GM12891 (cell line): ENCODE measurements at places on chromosomes 11 and 22.
A peak's percentile ranks its signal among the peaks of the same experiment; 100 is the strongest.

- no peak for DNase-seq
Observed at GRCh38 chr11:297586-298405, 1.5 kb downstream of the IFITM5 start.

- DNase-seq, result no peak
Observed at GRCh38 chr11:36376009-36376887, 80.2 kb downstream of the PRR5L start.

DNA sequence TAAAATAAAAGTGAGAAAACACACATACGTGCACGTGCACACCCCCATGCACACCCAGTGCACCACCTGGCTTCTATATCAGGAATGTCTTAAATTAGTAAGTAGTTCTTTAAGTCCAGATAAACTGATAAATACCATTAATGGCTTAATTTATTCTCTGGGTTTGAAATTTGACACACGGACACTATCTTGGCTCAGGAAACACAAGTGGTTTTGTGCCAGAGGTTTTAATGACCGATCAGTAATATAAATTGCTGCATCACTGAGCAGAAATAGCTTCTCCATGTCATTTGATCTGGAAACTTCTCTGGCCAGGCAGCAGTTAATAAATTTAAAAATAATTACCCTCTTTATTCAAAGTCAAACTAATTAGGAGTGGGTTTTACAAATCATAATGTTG is 101.5 kb upstream of the NNMT start:
- DNase-seq, result no peak

DNA sequence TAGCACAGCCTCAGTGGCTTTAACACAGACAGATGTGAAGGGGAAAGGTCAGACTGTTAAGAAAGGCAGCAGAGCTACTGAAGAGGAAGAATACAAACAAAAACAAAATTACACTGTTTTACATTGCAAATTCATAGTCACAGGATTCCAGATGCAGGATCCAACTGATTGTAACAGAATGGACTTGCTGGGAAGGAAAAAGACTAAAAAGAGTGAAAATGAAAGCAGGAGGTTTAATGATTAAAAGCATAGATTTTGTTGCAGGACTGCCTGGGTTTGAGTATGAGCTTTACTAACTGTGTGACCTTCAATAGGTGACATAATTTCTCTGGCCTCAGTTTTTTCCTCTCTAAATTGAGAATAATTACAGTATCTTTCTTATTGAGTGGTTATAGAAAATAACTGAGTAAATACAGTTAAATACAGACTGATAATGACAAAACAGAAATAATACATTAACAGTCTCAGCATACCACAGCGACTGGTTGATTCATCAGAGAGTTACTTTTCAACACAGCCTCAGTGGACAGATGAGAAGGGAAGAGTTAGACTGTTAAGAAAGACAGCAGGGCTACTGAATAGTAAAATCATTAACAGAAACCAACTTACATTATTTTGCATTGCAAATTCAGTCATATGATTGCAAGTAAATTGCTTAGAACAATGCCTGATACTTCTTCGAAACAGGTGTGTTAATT is 704.2 kb upstream of the TENM4 start:
- DNase-seq, result no peak

- no peak for DNase-seq
Observed at GRCh38 chr11:95297680-95298452, 66.9 kb upstream of the SESN3 start.

GRCh38 chr11:119765628-119766027 is 36.6 kb upstream of the NECTIN1 start:
- DNase-seq, result no peak

DNA sequence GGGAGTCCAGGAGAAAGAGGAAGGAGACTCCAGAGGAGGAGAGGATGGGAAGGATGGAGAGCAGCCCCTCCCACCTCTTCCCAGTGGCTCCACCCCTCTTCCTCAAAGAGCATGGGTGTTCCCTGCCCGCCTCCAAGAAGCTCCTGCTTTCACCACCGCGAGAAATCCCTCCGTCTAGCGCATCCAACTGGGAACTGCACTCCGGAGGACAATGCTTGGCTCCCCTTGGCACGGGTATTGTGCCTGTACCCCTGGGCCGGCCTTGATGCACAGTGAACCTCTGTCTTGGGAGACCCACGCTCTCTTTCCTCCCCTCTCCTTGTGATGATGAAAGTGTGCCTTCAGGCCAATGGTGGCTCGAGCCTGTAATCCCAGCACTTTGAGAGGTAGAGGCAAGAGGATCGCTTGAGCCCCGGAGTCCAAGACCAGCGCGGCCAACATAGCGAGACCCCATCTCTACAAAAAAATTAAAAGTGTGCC is 14.9 kb upstream of the ADA2 start:
- DNase-seq, result no peak

DNA sequence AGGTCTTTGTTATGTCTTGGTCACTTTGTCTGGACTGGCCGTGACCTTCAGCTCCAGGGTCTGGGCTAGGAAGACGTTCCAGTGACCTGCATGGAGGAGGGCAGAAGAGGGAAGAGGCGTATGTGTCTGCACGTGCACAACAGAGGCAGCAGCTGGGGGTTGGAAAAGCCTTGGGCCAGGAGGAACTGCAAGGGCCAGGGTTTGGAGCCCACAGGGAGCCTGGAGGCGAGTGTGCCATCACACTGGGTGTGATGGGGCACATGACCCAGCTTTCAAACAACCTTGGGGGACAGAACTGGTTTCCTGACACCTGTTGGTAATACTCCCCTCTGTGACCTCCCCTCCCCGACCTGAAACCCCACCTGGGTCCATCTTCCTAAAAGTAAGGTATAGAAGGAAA is 34.7 kb downstream of the CHRDL2 start:
- DNase-seq, result no peak

GRCh38 chr22:28297504-28297903 is 378.4 kb upstream of the PITPNB start:
- peak; percentile 13 for DNase-seq

DNA sequence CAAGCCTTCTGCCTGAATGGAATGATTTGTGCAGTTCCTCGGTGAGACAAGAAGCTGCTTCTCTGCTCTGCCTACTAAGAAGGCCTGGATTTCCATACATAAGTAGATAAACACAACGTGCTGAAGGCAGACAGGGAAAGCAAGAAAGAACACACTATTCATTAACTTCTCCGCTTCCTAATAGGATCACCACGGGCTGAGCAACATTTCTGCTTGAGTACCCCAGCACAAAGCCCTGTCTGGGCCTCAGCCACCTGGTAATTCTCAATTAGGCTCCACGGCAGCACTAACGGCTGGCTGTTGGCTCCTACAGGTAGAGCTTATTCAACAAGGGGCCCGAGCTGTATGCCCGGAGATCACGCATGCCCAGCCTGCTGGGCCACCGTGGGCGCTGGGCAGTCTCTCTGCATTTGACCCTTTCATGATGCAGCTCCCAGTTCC is 1156.6 kb downstream of the TBC1D22A start:
- DNase-seq, result no peak

GRCh38 chr22:30953206-30953605 is 15.4 kb downstream of the MORC2 start:
- no peak for DNase-seq

GRCh38 chr11:22162756-22163155 is 30.1 kb upstream of the ANO5 start:
- DNase-seq, result no peak

GRCh38 chr11:78196661-78197091 is 8.0 kb downstream of the USP35 start:
- no peak for DNase-seq

GRCh38 chr11:128250482-128250881 is 336.9 kb downstream of the ETS1 start:
- no peak for DNase-seq

DNA sequence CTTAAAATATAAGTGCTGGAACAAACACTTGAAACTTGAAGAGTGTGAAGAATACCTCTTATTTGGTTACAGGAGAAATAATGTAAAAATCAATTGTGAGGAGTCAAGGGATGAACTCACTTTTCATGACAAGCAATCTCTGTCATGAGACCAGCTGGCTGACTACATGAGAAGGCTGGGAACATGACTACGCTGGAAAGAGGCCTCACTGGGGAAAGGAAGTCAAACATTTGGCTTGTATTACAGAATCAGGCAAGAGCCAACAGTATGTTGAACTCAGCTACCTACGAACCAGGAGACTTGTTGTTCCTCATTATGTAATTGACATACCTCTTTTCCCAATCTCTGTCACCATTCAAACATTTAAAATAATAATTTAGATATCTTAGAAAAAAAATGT is 14.4 kb downstream of the DCDC1 start:
- no peak for DNase-seq

DNA sequence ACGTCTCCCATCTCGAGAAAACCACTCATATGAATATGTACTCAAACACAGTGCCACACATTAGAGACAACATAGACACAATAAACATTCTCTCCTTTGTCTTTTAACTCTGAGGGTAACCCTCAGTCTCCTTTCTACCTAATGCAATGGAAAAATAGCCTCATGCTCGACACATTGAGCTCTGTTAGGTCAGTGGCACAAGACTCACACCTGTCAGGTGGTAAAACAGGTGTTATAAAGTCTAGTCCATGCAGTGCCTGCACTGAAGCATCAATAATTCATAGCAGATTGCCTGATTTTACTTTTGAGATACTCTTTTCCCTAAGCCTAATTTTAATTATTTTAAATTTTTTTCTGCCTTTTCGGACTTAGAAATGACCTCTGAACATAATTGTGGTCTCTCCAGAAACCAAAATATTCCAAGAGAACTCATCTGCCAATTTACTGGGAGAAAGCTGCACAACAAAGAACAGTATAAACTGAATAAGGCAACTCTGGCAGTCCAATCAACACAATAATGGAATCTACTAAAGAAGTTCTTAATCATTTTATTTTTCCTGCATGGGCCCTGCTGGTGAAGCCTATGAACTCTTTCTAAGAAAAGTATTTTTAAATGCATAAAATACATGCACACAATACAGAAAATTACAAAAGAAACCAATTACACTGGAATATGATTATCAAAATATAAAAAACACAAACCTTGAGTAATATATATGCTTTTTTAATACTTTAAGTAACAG is 9.9 kb downstream of the RDX start:
- DNase-seq, result no peak

DNA sequence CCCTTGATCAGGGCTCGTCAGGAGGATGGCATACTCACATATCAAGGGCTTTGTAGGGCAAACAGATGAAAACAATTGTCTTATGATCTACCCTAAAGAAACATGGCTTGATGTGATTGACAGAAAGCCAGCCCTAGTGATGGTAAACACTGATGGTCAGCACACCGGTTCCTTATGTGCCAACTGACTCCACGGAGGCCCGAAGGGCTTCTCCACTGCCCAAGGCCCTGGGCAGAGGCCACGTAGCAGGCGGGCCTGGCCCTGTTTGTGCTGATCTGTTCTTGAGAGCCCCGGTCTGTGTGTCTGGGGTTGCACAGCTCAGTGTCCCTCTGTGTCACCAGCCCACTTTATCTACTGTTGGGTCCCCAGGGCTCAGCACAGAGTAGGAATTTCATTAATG is 115.2 kb downstream of the GRIK4 start:
- no peak for DNase-seq

DNA sequence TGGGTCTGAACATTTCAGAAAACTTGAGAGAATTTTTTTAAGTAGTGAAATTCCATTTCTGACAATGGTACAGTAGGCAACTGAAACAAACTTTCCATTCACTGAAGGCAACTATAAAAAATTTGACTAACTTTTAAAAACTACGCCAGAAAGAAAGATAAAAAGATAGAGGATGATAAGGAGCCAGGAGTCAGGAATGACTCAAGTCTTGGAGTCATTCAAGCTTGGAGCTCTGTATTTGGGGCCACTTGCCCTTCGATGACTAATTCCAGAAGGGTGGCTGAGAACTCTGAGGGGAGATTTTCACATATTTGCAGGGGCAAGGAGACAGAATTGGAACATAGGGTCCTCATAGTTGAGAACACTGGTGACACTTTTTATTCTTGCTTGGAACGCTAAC is 1083.2 kb upstream of the CNTN5 start:
- no peak for DNase-seq

DNA sequence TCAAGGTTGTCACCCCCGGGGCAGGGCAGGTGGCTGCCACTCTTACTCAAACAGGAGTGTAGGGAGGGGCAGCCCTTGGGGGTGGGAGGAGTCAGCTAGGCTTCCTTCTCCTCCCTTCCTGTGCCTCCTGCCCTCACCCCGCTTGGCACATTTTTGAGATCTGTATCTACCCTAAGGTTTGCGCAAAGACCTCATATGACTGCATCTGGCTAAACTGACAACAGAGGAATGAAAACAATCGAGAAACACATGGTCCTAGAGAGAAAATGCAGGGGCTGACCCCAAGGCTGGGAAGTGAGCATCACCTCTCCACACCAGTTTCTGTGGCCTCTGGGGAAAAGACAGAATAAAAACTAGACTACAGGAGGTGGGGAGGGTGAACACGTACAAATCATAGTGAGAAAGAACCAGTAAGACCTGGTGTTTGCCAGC is 28.1 kb downstream of the IGSF9B start:
- DNase-seq, result no peak

DNA sequence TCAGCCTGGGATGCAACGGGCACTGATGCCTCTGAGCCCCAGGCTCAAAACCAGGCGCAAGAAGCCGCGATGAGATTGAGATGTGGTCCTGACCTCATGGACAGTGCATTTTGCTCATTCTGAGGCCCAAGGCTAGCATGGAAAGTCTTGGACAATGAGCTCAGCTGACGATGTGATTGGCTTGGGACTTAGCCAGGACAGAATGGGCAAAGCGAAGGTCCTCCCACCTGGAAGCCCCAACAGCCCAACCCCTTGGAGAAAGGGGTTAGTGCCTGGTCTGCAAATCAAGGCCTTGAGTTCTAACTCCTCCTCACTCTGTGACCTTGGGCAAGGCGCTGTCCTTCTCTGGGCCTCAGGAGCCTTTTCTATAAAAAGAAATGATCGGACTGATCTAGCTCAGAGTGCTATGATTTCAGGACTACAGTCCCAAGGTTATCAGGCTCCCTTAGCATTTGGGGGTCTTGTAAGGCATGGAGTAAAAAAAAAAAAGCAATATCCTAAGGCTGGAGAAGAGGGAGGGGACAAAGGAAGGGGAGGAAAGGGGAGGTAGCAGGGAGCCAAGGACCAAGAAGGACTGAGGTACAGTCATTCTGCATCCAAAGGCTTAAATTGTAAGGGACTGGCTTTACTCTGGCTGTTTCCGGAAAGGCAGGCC is 2.7 kb downstream of the SLC43A3 start:
- DNase-seq, result no peak

DNA sequence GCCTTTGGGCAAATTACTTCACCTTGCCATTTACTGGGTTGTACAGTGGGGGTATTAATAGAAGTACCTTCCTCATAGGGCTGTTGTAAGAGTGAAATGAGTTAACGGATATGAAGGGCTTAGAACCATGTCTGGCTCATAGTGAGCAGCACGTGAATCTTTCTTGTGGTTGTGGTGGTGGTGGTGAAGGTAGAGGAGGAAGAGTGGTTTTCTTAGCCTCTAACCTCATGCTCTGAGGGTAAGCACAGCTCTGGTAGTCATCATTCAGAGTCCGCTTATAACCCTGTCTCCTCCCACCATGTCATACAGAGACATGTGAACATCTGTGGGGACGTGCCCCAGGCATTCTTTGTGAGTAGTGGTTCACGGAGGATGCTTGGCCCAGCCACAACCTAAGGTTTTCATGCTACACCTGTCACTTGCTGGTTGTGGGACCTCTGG is 43.6 kb downstream of the TEAD1 start:
- DNase-seq, result no peak
